ENCODE measurements at places on chromosomes 2 and 18. TPM values are rescaled to one million over a fixed set of nuclear protein-coding genes. Genes with fewer than 3 reads are reported as not detected.

- no peak for DNase-seq
Observed at GRCh38 chr18:13376298-13376840, 157.8 kb downstream of the LDLRAD4 start.

- DNase-seq = peak; percentile 33
Observed at GRCh38 chr18:48660346-48661228, 121.8 kb downstream of the CTIF start.

The CCDC148 gene
- 6.6 TPM for total RNA-seq

GRCh38 chr18:14916851-14917250 lies 168.9 kb downstream of the ANKRD30B start:
- no peak for DNase-seq

- DNase-seq = no peak
Observed at GRCh38 chr2:150140777-150141176, 346.7 kb downstream of the RND3 start.

DNA sequence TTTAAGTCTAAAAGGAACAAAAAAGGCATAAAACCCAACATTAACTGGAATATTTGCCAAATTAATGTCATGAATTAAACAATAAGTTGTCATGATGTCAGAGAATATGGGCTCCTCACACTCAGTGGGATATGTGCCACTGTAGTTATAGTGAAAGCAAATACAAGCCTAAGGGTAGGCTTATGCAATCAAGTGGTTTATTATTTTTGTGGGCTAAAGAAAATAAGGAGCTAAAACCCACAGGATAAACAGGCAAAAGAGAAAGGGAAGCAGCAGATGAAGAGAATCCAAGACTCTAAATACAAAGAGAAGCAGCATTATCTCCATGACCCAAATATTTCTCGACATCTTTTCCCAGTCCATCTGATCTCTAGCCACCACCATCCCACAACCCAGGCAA lies 17.5 kb downstream of the YWHAQ start:
- no peak for DNase-seq

GRCh38 chr2:168699844-168700417 lies 102.5 kb upstream of the NOSTRIN start:
- peak; percentile 95 for DNase-seq

Data from ovary (tissue), 10 donors.